Astrocyte of the spinal cord (primary cell): ENCODE measurements at places on chromosomes 2 and 18.

DNA sequence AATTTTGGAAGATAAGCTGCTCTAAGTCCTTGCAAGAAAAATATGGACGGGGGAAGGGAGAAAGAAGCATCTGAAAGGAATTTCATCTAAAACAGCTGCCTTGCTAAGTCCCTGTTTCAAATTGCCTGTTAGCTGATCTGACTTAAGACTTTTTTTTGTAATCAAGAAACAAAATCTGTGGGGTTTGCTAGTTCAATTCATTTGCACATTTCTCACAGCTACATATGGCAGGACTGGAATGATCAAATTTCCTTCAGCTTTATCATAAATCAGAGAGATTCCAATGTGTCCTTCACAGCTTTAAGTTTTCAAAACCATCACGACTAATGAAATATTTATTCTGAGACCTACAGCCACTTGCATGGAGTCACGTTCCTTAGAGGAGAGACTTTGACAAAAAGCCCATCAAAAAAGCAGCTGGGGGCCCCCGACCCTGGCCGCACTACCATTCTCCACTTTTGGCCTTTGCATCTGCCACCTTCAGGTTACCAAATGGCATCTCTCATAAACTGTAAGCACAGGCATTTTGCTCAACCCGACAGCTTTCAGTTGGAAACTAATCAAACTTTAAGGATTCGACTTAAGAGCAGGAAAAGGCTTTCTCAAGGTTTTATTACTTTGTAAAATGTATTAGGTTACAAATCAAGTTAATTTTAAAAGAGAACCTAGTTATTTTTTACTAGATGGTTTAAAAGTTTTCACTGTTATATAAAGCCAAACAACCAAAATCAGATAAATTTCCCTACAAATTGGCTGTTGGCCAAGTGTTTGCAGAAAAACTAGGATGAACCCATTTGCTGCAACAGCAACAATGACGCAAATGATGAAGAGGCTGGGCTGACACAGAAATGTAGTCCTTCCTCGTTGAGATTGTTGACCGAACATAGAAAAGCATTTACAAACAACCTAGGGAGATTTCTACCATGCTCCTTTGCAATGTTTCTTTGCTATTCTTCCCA, 100.4 kb upstream of the RND3 start:
- DNase-seq = no peak

DNA sequence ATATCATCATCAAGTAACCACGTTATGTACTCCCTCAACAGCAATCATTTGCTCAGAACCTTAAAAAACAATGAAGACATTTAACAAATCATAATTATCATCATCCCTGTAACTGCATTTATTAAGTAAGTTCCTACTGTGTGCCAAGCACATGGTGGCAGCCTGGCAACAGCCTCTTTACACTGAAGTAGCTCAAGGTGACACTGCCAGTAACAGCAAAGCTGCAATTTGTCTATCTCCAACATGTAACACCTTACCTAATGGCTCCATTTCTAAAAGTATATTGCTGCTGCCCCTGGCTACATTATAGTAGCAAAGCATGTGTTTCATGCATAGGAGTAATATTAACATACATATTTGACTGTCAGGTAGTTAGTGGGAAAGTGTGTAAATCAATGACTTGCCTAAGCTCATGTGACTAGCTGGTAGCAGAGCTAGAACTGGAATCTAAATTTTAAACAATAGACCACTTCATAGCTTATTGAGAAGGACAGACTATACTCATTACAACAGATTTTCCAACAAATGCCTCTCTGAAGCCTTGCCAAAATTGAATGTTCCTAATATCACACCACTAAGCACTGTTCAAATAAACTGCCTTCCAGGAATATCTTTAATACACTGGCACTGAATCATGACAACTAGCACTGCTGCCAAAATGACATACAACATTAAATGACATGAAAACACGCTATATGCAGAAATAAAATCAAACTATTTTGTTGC, 86.7 kb downstream of the L3MBTL4 start:
- DNase-seq = no peak

DNA sequence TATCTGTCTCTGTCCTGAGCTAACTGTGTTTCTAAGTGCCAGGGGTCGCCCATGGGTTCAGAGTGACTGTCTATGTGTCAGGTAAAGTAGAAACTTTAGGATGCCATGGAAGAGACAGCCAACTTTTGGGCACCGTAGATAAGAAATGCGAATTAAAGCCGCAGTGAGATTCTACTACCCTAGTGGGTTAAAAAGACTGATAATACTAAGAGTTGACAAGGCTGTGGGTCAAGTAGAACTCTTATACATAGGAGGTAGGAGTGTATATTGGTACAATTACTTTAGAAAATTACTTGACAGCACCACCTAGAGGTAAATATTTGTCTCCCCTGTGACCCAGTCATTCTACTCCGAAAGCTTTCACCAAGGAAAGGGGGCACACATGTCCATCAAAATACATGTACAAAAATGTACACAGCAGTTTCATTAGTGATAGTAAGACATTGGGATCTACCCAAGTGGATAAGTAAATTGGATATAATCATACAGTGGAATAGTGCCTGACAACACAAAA, 371.3 kb downstream of the SLC4A3 start:
- no peak for DNase-seq

- no peak for DNase-seq
Measured at GRCh38 chr2:55985406-55985805, 61.8 kb upstream of the EFEMP1 start.

- DNase-seq = no peak
Measured at GRCh38 chr2:231854616-231855125, 68.4 kb downstream of the COPS7B start.

DNA sequence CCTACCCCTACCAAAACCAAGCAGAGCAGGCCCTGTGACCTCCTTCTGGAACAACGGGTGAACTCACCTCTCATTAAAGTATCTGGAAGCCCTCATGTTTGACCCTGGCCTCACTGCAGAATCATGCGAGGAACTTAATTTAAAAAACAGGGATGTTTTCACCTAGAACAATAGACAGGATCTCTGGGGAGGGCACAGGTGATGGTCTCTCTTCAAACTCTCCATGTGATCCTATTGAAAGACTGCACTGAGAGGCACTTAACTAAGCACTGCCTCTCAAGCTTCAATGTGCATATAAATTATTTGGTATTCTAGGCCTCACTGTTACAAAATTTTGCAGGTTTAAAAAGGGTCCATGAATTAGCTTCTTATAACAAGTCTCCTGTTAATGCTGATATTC, 7.5 kb downstream of the ZNF519 start:
- no peak for DNase-seq
